Caki2 (cell line): ENCODE measurements at places on chromosomes 6 and 20.

DNA sequence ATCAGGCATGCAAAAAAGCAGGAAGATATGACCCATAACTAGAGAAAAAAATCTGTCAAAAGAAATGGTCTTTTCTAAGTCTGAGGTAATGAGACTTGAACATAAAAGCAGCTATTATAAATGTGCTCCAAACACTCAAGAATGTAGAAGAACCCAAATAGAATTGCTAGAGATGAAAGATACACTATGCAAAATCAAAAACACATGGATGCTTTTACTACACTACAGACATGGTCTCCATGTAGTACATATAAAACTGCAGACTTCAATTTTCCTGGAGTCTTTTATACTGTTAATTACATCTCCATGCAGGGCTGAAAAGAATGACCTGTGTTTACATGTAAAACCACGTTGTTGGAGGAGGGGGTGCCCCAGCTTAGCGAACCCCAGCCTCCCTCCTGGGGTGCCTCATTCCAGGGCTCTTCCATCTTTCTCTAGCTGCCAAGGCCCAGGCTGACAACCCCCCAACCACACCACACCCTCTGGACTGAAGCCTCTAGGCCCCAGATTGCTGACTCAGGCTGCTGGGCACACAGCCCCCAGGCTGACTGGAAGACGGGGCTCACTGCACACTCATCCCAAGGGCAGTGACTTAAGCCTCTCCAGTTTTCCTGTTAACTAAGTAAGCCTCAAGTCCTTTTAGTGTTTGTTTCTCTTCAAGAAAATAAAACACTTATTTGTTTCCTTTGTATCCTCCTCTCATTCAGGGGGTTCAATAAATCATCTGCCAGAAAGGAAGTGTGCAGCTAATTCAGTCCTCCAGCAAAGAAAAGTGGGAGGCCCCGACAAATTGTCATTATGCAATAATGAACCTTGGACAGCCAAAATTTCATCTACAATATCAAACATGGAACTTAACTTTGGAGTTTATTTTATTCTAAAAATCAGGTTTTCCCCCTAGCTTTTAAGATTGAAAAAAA, 26.0 kb upstream of the PLAGL1 start:
- no peak for DNase-seq

DNA sequence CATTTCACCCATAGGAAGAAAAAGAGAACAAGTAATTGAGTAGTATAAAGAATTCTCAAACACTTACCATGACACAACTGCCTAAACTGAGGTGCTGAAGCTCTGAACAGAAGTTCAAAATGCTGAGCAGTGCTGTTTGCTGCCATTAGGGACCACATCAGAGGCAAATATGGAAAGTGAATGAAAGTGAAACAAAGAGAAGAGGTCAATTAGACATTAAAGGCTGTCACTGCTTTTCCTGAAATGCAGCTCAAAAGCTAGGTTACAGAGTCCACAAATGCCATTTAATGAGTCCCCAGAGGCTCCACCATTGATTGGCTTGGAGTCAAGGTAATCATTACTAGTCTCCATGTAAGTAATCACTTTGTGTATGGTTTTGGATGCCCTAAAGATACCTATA, 46.1 kb downstream of the POU3F2 start:
- no peak for DNase-seq

DNA sequence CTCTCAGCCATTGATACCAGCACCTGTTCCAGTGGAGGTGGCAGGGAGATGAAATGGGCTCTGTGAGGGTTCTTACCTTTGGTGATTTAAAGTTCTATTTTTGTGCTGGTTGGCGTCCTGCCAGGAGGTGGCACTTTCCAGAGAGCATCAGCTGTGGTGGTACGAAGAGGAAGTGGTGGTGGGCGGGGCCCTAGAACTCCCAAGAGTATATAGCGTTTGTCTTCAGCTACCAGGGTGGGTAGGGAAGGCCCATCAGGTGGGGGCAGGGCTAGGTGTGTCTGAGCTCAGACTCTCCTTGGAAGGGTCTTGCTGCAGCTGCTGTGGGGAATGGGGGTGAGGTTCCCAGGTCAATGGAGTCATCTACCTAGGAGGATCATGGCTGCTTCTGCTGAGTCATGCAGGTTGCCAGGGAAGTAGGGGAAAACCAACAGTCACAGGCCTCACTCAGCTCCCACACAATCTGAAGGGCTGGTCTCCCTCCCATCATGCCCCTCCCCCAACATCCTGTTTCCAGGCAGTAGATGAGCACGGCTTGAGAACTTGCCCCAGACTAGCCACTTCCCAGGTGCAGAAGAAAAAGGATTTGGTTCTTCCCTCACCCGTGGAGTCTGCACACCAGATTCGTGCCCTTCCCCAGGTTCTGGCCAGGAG, 46.6 kb downstream of the MOXD1 start:
- peak; percentile 15 for DNase-seq

GRCh38 chr6:53397283-53397682, 48.5 kb upstream of the ELOVL5 start:
- DNase-seq, result no peak

DNA sequence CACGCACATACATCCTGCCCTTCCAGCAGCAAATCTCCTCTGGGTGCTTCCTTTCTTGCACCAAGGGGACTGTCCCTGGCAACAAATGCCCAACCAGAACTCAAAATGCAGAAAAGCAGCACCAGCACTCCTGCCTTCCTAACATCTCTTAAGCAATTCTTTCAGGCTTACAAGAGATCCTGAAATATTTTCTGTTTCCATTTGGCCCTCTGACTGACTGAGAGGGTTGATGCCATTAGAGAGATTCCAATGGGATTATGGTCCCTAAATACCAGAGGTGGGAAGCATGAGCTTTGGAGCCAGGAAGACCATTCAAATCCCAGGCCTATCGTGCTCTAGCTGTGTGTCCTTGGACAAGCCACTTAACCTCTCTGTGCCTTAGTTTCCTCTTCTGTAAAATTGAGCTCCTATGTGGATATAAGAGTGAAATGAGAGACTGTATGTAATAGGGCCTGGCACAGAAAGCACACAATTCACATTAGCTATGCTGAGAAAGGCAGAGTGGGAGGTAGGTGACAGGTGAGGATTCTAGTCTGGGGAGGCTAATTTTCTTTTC, 56.8 kb downstream of the PRDM1 start:
- DNase-seq, result no peak
